ENCODE measurements at places on chromosomes 2 and 18.
A peak's percentile ranks its signal among the peaks of the same experiment; 100 is the strongest.

GRCh38 chr2:233473386-233473791 is 93.2 kb downstream of the USP40 start:
- no peak for DNase-seq

DNA sequence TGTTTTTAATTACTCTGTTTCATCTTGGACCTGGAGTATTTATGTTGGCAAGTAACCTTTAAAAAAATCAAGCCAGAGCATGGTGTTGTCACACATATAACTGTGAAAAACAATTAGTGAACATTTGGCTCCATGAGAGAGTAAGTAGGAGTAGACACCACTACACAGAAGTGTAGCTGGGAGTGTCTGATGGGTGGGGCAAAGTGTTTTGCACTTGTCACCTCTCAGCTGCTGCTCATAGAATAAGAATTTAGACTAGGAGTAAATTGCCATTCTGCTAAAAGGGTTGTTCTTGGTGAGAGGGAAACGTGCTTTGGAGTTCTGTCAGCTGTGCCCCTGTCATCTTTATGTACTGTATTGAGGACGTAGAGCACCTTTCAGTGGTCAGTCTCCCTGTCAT is 114.5 kb downstream of the TTC27 start:
- no peak for DNase-seq

DNA sequence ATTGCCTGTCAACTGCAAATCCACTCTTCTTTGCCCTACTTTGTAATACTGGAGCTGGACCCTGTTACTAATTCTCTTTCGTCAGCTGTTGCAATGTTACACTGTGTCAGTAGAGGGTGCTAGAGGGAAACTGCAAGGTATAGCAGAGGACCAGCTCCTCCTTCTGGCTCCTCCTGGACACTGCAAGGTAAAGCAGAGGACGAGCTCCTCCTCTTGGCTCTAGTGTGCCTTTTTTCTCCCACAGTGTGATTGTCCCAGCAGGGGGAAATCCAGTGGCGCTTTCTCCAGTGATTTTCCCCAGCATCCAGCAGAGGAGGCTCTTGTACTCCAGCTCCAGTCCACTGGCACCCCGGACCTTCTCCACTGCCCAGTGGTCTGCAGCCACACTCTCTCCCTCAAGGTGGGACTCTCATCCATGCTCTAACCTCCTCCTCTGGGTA is 95.6 kb downstream of the CAPN13 start:
- DNase-seq = peak; percentile 78

GRCh38 chr2:97995026-97995733 is 568 bp downstream of the TMEM131 start:
- DNase-seq = no peak

- DNase-seq = no peak
These were observed 286.5 kb upstream of the CRIM1 start for GRCh38 chr2:36069074-36069473.

All from AG04450 (cell line).